HFFc6 (cell line): ENCODE measurements at places on chromosomes 5 and 9. TPM values are rescaled to one million over a fixed set of nuclear protein-coding genes. Genes with fewer than 3 reads are reported as not detected.
A peak's percentile ranks its signal among the peaks of the same experiment; 100 is the strongest.

GRCh38 chr9:4382722-4383317 lies 83.0 kb upstream of the GLIS3 start:
- DNase-seq = peak; percentile 18
- H3K4me1 ChIP-seq = peaks cover 21% of the 10 kb centered on the region
- H3K4me3 ChIP-seq = no peak overlapping the region

DNA sequence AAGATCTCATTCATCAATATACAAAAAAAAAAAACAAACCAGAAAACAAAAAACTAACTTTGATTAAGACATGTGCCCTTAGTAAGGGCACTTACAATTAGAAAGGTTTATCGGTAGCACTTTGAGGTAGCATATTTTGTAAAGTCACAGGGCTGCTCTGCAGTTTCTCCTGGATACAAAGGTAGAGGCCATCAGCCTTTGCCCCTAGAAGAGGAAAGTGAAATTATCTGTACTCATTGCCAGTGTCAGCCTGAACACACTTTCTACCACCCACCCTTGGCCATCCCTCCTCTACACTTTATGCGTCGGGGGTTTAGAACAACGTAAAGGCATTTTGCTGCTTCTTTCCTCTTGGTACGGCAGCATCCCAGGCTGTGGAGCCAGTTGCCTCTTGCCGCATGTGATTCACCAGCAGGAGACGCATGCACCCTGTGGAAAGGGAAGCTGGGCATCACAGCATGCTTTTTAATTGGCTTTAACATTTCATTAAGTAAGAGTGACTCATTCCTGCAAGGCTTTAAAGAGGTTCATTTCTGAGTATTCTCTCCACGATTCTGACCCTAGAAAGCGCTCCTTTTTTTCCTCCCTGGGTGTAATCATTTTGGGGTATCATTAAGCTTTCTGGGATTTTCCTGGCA lies 84.6 kb downstream of the CEMIP2 start:
- H3K27ac ChIP-seq = peak overlapping the region; percentile 88
- no peaks in the 10 kb centered on the region; the same call in 1 of the 2 replicates for H3K27me3 ChIP-seq
- peak overlapping the region; percentile 50 for H3K4me3 ChIP-seq
- peaks cover 38% of the 10 kb centered on the region for H3K36me3 ChIP-seq
- peaks cover 81% of the 10 kb centered on the region for H3K4me1 ChIP-seq

- no peaks in the 10 kb centered on the region for H3K36me3 ChIP-seq
- H3K4me3 ChIP-seq = no peak overlapping the region
- peaks cover 29% of the 10 kb centered on the region for H3K4me1 ChIP-seq
- no peak overlapping the region for H3K27ac ChIP-seq
Measured at GRCh38 chr5:125109816-125110215, 363.4 kb upstream of the ZNF608 start.

Gene FRMPD1
- not detected in 2 replicates for total RNA-seq
